Stimulated activated CD8-positive, alpha-beta memory T cell treated with anti-CD3 and anti-CD28 coated beads, Interleukin-7, amount 100 ng/mL, for 24 hours (primary cell): ENCODE measurements at places on chromosomes 2 and 18.

DNA sequence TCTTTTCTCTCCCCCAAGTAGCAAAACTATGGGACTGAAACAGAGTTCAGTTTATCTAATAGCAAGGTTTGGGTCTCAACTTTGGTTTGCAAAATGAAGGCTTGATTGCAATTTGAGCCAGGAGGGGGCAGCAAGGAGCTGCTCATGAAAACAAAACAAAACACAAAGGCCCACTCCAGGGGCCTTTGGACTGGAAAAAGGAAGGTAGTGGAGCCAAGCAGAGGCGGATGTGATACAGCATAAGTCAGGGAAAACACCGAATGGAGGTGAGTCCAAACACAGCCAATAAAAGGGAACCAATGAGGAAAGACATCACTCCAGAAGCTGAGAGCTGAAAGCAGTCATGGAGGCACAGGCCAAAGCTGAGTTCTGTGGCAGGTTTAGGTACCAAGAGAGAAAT lies 799.7 kb upstream of the ACVR2A start:
- peak; percentile 15 for DNase-seq

- DNase-seq = no peak
Observed at GRCh38 chr2:190380962-190381412, 27.2 kb upstream of the MFSD6 start.

DNA sequence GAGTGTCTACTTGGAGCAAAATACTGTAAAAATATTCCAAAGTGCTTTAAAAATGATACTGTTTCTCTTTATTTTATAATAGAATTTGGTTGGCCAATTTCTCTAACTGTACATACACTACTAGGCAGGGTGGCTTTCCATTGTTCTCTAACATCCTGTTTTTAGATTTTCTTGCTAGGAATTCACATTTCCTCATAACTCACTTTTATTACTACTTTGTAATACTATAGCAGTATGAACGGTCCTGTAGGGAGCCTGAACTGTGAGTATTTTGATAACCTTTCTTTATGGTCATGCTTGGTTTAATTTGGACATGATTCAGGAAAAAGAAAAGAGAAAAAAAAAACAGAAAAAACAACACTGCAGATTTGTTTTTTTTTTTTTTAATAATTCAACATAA lies 37.8 kb downstream of the GCG start:
- DNase-seq = no peak

DNA sequence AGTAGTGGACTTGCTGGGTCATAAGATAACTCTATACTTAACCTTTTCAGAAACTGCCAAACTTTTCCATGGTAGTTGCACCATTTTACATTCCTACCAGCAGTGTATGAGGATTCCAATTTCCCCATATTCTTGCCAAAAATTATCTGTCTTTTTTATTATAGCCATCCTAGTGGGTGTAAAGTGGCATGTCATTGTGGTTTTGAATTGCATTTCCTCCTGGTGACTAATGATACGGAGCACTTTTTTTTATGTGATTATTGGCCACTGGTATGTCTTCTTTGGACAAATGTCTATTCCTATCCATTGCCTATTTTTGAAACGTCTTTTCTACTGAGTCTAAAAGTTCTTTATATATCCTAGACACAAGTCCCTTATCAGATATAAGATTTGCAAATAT lies 44.3 kb downstream of the CACNB4 start:
- DNase-seq = no peak

- DNase-seq = no peak
Observed at GRCh38 chr2:218885981-218886947, 5.6 kb downstream of the WNT10A start.

- no peak for DNase-seq
Observed at GRCh38 chr2:102361632-102362241, 6.1 kb downstream of the IL18R1 start.

DNA sequence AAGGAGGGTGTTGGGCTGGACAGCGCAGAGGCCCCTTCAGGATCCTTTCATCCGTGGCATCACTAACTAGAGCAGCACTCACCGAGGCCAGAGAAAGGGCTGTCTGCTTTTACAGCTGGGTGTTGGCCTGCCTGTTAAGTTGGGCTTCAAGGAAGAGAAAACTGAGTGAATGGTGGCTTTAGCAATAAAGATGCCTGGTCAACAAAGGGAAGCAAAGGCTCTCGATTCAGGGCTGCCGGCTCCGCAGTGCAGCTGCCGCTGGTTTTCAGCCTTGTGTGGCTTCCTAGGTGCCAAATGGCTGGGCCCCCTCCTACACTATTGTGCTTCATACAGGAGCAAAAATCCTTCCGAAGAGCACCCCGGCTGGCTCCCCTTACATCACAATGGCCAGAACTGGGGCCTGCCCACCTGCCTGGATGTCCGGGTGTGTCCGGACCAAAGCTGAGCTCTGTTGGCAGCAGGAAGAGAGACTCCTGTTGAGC lies 61.0 kb upstream of the GPR45 start:
- DNase-seq = no peak

GRCh38 chr2:66587216-66587615 lies 152.3 kb downstream of the MEIS1 start:
- DNase-seq = no peak

DNA sequence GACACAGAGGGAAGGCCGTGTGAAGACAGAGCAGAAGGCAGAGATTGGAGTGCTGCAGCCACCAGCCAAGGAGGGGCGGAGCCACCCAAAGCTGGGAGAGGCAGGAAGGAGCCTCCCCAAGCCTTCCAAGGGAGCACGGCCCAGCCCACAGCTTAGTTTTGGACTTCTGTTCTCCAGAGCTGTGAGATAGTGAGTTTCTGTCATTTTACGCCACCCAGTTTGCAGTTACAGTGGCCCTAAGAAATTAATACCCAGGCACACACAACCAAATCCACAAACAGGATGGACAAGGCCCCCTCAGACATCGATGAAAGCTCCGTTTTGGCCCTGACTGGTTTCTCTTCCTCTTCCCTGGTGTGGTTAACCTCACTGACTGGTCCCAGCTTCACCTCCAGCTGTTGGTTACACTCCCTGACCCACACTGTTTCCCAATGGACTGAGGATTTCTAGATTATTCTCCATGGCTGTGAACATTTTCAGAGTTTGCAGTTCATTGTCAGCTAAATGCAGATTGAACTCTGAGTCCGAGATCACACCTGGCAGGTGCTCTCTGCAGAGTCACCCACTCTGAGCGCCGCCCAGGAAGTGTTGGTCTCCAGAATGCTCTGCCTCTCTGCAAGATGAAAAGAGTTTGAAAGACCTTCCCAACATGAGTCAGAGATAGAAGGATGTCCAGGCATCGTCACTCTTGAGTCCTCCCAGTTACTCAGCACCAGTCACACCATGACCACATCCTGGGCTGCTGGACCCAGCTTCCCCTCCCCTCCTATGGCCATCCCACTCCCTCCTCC lies 100.2 kb downstream of the TWIST2 start:
- no peak for DNase-seq

GRCh38 chr2:126704434-126705160 lies 48.6 kb downstream of the GYPC start:
- no peak for DNase-seq

DNA sequence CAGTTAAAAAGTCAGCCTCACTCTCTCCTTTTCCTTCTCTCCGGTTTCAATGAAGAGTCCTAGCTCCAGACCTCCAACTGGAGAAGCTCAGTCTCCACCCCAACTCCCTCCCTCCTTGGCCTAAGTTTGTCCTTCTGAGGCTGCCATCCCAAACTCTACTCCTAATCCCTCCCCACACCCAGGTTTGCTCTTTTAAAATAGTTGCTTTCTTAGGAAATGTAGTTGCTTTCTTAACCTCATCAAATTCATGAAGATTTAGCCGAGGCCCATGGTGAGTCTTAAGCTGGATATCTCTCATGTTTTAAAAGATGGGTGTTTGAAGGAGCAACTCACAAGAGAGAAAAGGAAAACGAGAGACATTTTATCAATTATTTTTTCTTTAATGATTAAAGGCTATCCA lies 937 bp upstream of the LANCL1 start:
- no peak for DNase-seq

GRCh38 chr18:57898506-57899124 lies 95.5 kb upstream of the ATP8B1 start:
- DNase-seq = no peak

- DNase-seq = no peak
Observed at GRCh38 chr2:216696321-216696720, 972 bp upstream of the IGFBP5 start.

GRCh38 chr2:26640331-26640745 lies 828 bp downstream of the CIB4 start:
- no peak for DNase-seq

- DNase-seq = no peak
Observed at GRCh38 chr2:157250836-157251235, 6.7 kb upstream of the GALNT5 start.

GRCh38 chr2:186848873-186849578 lies at the start of gene ZSWIM2:
Gene ZSWIM2, minus strand, starts transcription at chr2:186849170. Its CDS starts 40 bp downstream, at chr2:186849130.
- no peak for DNase-seq

- no peak for DNase-seq
Observed at GRCh38 chr18:40956213-40956612, 998.8 kb upstream of the PIK3C3 start.

- DNase-seq = no peak
Observed at GRCh38 chr2:238239543-238239862, 335 bp downstream of the HES6 start.

DNA sequence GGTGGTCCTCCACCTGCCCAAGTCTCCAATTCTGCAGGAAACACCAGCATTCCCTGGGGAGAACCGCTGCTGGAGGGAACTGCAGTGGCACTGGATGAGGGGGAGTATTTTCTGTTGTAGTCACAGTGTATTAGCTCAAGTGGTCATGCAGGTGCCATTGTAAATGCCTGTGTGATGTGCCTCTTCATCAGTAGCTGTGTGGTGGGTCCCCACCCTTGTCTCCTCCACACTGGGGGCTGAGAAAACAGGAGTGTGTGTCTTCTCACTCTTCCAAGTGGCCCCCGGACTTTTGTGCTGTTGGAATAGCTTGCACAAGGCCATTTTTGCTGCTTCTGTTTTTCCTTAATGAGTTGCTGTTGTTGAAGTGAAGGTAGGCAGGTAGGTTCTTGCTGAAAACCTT lies 8.7 kb downstream of the NCK2 start:
- no peak for DNase-seq

- DNase-seq = no peak
Observed at GRCh38 chr2:190804182-190804795, 76.3 kb upstream of the GLS start.

- DNase-seq = no peak
Observed at GRCh38 chr18:38241216-38241615, 675.6 kb upstream of the CELF4 start.

- no peak for DNase-seq
Observed at GRCh38 chr2:201194097-201194496, 11.2 kb downstream of the CASP10 start.

DNA sequence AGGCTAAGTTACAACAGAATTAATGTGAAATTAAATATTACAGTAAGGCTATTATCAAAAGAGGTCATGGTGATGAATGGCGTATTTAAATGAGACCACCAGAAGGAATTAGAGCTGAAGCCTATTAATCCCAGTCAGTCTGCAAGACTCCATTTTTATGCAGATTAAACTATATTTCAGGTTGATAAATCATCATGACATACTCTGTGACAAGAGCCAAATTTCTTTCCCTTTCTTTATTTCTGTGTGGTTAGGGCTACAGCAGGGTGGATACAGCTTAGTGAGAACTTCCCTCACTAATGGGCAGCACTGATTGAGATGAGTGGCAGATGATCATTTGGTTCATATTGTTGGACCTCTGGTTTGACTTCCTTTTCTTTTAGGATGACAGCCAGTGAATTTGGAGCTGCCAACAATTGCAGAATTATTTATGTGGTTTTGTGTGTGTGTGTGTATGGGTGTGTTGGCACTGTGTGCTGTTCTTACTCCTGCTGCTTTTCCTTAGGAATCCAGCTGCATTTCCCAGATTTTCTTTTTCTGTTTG lies 481.3 kb downstream of the PIK3C3 start:
- DNase-seq = no peak

DNA sequence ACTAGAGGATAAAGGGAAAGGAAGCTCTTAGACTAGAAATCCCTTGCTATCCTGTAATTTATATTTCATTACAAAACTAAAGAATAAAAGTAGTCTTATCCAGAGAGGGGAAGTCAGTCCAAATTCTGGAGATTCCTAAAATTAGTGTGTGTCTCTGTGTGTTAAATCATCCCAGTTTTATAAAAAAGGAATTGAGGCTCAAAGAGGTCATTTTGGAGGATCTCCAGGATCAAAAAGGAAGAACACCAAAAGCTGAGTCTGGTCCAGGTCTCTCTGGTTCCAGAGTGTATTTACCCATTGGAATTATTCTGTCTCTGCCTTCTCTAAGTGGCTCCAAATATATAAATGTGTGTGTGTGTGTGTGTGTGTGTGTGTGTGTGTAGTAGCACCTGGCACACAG lies 166.7 kb downstream of the NRXN1 start:
- no peak for DNase-seq

DNA sequence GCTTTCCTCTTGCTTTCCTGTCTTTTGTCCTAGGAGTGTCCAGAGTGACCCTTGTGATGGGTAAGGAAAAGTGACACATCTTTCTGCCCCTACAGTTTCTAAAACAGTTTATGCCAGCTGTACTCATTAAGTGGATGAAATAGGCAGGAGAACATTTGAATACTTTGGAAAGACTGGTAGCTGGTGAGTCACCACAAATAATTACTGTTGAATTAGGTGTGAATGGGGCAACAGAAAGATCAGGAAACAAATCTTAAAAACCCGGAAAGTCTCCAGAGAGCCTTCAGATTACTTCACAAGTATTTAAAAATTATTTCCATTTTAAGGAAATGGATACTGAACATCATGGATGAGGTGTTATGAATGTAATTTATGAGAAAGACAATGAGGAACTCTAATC lies 278.5 kb downstream of the CLIP4 start:
- DNase-seq = no peak
